Daoy (cell line): ENCODE measurements at places on chromosomes 4 and X. TPM values are rescaled to one million over a fixed set of nuclear protein-coding genes. Genes with fewer than 3 reads are reported as not detected.

The NUDT11 gene
- total RNA-seq: 35.6 and 40.5 TPM in 2 replicates

The NUP62CL gene
- 2.2 and 2.9 TPM in 2 replicates for total RNA-seq

The HSFX2 gene
- total RNA-seq: not detected in 2 replicates

The ADGRL3 gene
- 1.8 and 4.6 TPM in 2 replicates for total RNA-seq

The ZNF157 gene
- total RNA-seq: 0.06 TPM in 1 of 2 replicates, not detected in the other

The SHISA3 gene
- total RNA-seq: 3.1 and 4.3 TPM in 2 replicates

The SLC2A9 gene
- 1.2 TPM in 1 of 2 replicates, not detected in the other for total RNA-seq

The BOD1L1 gene
- 14.6 and 17.5 TPM in 2 replicates for total RNA-seq

The ARHGEF38 gene
- total RNA-seq: not detected in 2 replicates

The TSPAN5 gene
- 13.4 and 13.6 TPM in 2 replicates for total RNA-seq

The CXCL10 gene
- total RNA-seq: 0.77 and 0.86 TPM in 2 replicates

- DNase-seq: no peak
Observed at GRCh38 chr4:133869486-133869885, 332.1 kb downstream of the PABPC4L start.

DNA sequence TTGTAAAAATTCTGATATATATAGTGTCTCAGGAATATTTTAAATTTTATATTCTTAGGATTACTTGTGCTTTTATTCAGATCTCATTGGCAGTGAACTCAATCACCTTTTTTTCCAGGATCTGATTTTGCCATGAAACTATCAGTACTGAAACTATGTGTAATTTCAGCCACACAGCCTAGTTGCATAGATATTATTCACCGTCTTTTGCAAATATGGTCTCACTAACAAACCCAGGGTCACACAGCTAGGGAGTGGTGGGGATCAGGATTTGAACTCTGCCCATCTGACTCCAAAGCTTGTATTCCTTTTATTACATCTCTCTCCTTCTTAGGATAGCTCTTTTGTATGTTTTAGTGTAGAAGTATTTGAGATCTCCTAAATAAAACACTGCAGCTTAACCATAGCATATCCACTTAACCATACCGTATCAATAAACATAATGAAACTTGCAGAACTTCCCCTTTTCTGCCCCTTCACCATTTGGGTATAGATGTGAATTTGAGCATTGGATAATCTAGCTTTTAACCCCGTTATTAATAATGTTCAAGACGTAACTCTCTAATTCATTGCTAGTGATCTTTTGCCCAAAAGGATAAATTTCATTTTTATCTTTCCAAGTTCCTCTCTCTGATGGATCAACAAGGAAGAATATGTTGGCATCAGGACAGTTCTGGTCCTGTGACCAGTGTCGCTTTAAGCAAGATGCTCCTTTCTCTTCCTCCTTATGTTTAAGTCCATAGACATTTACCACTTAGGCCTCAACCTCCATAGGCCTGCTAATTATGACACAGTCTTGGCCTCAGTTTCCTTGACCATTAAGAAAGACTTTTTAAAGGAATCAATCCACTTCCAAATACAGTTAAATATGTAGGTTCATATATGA lies 74.6 kb downstream of the RAPGEF2 start:
- DNase-seq: no peak

DNA sequence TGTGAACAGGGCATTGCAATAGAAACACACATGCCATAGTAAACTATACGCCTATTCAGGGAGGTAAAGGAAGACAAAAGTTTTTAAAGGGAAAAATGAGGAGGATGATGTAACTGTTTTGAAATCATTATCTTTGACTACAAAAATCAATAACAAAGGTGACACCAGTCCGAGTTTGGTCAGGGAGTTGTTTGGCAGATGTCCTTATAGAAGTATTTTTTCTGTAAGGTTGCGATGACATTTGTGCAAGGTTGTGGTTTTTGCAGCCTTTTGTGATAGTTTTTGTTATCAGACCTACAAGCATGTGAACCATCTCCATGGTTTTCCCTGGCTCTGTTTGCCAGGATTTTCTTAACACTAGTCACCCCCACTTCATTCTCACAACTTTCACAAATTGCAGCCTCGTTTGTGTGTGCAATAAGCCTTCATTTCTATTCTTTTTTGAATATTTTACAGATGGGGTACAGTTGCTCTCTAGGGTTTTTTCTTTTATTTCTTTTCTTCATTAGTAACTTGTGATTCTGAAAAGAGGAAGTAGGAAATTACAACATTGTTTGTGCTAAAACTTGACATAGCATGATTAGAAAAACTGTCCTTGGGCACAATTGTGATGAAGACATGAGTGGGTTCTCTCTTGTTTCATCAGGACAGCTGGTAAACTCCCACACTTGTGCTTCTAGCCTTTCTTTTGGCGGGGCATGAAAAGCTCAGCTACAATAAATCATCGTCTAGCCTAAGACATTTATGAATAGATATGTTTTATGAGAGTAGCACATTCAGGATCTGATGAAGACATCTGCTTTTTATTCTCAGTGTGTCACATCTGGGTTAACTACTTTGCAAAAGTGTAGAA lies 60.2 kb upstream of the PNPLA4 start:
- no peak for DNase-seq

DNA sequence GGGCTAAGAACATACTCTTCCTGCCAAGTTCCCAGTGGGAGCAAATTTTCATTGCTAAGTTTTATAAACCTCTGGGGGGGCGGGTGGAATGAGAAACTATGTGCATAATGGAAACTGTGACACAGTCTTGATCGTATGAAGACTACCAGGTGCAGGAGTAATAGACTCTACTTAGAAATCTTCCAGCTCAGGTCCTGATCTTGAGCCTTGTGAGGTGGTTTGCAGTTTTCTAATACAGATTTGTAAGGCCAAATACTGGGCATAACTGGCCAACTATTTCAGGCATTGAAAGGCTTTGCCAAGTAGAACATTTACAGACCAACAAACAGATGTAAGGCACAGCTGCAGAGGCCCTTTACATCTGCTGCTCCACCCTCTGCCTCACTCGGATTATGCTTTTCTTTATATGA lies 89.7 kb upstream of the CBR4 start:
- no peak for DNase-seq

DNA sequence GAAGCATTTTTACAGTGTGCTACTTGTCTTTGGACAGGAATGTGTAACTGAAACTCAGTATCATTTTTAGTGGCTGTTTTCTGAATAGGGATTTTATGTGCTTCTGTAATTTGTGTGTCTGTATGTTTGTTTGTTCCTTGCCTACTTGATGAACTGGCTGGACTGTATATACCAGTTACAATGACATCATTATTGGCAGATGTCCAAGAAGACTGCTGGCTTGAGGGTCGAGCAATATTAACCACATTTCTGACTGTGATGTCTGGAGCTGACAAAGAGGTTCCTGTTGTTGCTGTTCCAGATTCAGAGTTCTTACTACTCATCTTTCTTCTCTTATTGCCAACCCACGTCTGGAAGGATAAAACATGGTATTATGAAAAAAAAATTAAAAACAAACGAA lies 33.0 kb downstream of the HDX start:
- DNase-seq: no peak

- no peak for DNase-seq
Observed at GRCh38 chrX:137573324-137574101, 7.6 kb downstream of the ZIC3 start.

DNA sequence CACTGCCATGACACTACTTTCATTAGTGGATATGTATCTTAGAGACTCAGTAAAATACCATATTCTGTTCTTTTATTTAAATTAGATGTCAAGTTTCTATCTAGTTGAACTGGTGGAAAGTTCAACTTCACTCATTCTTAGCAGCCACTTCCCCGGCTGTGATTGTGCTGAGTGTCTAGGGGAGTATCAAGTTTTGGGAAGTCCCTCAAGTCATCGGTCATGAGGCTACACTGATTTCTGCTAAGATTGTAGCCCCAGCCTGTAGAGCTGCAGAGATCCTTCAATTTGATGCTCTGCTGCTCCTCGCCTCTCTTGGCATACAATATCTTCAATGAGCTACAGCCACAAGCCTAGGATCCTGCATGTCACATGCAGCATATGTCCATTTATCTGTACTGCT lies 53.9 kb downstream of the DMP1 start:
- no peak for DNase-seq

DNA sequence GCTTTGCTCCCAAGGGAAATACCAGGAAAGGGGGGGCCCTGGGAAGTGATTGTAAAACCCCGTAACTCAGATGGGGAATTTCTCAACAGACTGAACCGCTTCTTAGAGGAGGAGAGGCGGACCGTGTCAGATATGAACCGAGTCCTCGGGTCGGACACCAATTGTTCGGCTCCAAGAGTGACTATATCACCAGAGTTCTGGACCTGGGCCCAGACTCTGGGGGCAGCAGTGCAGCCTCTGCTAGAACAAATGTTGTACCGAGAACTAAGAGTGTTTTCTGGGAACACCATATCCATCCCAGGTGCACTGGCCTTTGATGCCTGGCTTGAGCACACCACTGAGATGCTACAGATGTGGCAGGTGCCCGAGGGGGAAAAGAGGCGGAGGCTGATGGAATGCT lies 1.0 kb downstream of the PNMA3 start:
- DNase-seq: no peak

DNA sequence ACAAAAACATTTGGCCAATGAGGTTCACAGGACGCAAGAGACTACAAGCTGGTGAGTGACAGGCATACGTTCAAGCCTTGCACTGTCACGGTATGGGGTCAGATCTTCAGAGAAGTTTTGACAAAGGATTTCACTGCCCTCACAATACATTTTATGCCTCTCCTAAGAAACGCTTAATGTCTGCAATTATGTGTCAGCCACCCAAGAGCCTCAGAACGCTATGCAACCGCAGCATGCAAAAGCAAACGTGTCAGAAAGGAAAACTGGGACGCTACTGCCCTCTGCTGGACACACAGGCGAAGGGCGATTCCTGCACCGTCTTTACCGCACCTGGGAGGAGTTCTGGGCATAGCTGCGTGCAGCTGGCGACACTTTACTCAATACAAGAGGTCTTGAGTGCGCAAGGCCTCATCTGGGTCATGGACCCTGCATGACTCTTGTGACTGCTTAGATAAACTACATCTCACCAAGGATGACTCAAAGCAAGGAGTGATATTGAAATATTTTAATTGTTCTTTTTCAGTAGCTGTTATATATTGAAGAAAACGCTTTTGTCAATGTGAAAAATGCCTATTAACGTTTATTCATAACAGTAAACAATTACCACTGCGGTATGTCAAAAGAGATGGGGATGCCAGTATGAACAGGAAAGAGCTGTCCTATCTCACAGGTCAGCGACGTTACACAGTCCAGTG lies 147.6 kb upstream of the FRG1 start:
- peak; percentile 71 for DNase-seq

GRCh38 chr4:6076391-6076790 lies 58.2 kb upstream of the C4orf50 start:
- DNase-seq: no peak

- no peak for DNase-seq
Observed at GRCh38 chr4:138399081-138399480, 156.9 kb upstream of the SLC7A11 start.

GRCh38 chrX:35382966-35383365 lies 415.2 kb upstream of the MAGEB16 start:
- no peak for DNase-seq

DNA sequence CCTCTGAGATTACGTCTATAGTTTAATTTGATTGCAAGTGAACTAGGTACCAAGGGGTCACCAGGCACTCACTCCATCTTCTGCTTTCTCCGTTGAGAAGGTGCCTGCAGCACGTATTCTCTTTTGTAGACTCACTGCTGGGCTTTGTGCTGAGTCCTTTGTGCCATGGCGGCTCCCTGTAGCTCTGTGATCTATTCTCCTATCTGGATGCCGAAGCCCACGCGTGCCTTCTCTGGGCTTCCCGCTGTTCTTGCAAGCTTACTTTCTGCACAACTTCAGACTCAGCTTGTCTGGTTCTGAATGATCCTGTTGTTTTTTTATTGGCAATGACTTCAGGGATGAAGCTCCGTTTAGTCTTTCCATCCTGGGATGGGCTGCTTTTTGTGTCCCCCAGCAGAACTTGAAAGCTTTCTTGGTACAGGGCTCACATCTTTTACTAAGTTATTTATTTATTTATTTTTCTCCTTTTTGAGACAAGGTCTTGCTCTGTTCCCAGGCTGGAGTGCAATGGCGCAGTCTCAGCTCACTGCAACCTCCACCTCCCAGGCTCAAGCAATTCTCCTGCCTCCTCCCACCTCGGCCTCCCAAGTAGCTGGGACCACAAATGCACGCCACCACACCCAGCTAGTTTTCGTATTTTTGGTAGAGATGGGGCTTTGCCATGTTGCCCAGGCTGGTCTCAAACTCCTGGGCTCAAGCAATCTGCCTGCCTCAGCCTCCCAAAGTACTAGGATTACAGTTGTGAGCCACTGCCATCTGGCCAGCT lies 100.9 kb upstream of the NKX1-1 start:
- DNase-seq: no peak

DNA sequence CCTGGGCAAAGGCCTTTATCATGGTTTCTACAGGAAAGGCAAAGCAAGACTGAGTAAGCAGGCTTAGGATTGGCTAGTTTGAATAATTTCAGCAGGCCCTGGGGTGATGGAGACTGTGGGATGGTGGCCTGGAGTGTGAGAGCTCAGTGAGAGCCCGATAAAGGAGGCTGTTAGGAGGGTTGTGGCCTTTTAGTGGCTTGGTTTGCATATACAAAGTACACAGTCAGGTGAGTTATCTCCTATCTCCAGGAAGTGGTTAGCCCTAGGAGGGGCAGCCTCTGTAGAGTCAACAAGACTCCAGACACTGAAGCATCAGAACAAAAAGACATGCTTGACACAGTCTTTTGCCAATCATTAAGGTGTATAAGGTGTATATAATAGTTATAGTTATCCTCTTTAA lies 157.2 kb downstream of the CFAP299 start:
- DNase-seq: peak; percentile 3

DNA sequence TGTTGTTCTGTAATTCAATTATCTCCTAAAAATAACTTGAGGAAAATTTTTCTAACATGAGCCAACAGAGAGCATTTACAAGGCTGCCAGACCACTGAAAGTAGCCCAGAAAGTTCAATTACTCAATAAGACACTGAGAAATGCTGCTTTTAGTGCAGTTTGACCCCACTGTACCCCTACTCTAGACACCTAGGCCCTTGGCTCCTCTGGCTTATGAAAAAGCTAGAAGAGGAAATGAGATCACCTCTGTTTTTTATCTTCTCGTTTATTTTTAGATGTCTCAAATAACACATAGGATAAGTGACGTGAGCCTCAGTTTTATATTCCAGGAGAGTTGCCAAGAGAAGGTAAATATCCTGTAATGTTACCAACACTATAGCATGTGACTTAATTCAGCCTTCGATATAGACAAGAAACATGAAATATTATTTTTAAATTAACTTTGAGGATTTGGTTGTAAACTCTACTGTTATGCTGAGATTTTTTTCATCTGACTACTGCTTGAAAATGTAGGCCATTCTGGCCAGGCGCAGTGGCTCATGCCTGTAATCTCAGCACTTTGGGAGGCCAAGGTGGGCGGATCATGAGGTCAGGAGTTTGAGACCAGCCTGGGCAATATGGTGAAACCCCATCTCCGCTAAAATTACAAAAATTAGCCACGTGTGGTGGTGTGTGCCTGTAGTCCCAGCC lies 24.4 kb downstream of the TNIP3 start:
- DNase-seq: peak; percentile 17

- no peak for DNase-seq
Observed at GRCh38 chr4:2913168-2913567, 50.0 kb downstream of the NOP14 start.

DNA sequence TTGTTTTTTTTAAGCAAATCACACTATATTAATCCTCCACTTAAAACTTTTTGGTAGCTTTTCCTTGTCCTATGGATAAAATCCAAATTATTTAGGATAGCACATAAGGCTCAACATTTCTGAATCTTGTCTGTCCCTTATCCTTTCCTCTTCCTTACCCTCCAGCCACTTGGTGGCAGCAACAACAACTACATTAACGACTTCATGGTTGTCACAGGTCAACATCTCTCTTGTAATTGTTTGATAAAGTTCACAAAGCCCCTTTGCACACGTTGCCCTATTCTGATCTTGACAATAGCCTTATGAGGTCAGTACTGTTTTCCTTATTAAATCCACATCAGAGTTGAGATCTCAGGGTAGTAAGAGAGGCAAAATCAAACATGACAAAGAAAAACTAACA lies 269.0 kb upstream of the PABPC4L start:
- peak; percentile 5 for DNase-seq
